A172 (cell line): ENCODE measurements at places on chromosomes 11 and 22. TPM values are rescaled to one million over a fixed set of nuclear protein-coding genes. Genes with fewer than 3 reads are reported as not detected.

DNA sequence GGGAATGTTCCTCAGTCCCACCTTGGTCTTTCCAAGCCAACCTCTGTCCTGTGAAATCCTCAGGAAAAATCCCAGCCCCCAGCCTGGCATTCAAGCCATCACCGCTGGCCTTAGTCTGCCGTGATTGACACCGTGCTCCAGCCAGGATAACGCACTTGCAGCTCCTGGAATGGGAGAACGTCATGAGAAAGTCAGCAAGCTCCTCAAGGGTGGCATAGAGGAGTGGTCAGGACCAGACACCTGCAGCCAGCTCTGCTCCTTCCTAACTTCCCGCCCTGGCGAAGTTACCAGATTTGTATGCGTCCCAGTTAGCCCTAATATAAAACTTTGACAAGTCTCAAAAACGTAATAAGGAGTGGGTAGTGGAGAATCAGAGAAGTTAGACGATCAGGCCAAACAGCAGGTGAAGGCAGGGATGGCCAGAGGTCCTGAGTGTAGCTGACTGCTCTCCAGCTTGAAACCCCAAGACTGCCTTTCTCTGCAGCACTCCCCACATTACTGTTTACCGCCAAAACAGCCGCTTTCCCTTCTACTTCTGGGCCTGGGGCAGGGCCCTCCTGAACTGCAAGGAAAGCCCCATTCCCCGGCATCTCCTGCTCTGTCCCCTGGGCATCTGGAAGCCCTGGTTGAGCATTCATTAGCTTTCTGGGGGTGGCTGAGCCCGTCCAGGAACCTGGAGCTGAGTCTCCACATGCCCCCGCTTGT is 1.3 kb upstream of the DKK3 start:
- no peak for DNase-seq

- no peak for DNase-seq
These were observed 21.9 kb downstream of the SUN2 start for GRCh38 chr22:38733724-38734381.

DNA sequence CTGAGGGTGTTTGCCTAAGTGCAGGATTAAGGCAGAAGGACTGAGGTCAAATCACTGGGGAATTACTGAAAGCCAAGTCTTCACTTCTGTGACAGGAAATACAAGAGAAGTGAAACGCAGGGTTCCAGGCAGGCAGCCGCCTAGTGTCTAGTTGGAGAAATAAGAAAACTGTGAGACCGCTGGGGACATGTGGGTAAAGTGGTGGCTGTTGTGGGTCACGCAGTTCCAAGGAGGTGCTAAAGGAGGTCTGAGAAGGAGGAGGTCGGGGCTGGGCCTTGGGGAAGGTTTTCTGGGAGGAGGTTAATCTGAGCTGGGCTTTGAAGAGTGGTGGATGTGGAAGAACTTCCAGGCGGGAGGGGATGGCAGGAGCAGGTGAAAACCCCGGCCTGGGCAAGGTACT is 11.2 kb downstream of the MCM5 start:
- no peak for DNase-seq

- no peak for DNase-seq
These were observed 88.0 kb upstream of the CHRM4 start for GRCh38 chr11:46479601-46480000.

- DNase-seq, result peak; percentile 88
These were observed 2.7 kb upstream of the NEAT1 start for GRCh38 chr11:65419772-65420481.

- no peak for DNase-seq
These were observed 817 bp upstream of the IFITM5 start for GRCh38 chr11:299951-300735.

DNA sequence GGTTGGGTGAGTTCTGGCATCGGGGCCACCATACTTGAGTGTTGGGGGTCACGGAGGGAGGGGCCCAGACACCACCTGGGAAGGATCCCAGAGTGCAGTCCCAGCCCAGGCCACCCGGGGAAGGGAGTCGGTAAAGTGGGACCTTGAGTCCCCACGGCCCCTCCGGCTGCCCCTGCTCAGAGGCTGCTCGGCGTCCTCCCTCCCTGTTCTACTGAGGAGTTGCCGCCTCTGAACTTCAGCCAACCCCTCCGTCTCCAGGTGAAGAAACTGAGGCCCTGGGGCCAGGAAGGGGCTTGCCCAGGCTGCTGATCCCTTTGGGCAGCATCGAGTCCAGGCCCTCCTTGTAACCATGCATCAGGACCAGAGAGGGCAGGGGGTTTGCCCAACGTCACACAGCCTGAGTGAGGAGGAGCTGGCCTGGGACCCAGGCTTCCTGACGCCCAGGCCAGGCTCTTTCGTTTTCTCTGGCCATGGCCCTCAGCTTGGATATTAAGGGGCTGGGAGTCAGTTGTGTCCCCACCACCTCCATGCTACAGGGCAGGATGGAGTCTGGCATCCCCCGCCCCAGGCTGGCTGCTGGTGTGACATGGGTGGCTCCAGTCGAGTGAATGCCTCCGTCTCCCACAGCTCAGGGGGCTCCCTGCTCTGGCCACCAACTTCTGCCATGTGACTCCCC is 1.3 kb downstream of the PARVG start:
- DNase-seq, result no peak

DNA sequence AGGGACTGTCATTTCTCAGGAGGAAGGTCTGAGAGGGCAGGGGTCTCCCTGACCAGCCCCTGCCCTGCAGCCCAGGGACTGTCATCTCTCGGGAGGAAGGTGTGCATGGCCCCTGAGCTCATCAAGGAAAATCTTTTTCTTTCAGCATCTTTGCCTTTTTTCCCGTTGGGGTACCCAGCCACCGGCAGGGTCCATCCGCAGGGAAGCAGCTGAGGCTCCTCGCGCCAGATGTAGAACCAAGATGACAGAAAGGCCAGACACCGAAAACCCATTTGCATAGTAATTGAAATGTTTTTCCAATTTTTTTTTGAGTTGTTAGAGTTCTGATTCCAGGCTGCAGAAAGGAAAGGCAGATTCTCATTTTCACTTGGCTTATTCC is 613.9 kb downstream of the TBC1D22A start:
- DNase-seq, result no peak

DNA sequence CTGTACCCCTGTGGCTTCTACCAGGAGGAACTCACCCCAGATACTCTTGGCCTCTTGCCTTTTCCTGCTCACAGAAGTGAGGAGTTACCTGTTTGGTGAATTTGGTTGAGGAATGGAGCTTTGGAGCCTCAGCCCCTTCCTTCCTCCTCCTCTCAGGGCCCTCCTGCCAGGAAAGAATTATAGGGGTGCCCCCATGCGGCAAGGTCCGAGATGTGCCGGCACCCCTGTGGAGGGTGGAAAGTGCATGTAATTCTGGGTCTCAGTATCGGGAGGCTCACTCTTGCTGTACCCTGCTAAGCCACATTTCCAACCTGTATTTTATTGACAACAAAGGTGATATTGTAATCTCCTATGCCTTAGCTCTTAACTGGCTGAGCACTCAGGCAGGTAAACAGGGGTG is 13.7 kb upstream of the IGSF22 start:
- no peak for DNase-seq

GRCh38 chr22:27684901-27685300 is 116.7 kb downstream of the MN1 start:
- no peak for DNase-seq

GRCh38 chr11:95076981-95077380 is 10.3 kb downstream of the SRSF8 start:
- no peak for DNase-seq

- no peak for DNase-seq
These were observed 48.5 kb downstream of the PACSIN2 start for GRCh38 chr22:42966497-42966896.

- no peak for DNase-seq
These were observed 17.5 kb upstream of the TMEM191C start for GRCh38 chr22:21449531-21450319.

- DNase-seq, result no peak
These were observed 48.1 kb downstream of the CYTH4 start for GRCh38 chr22:37330200-37331033.

DNA sequence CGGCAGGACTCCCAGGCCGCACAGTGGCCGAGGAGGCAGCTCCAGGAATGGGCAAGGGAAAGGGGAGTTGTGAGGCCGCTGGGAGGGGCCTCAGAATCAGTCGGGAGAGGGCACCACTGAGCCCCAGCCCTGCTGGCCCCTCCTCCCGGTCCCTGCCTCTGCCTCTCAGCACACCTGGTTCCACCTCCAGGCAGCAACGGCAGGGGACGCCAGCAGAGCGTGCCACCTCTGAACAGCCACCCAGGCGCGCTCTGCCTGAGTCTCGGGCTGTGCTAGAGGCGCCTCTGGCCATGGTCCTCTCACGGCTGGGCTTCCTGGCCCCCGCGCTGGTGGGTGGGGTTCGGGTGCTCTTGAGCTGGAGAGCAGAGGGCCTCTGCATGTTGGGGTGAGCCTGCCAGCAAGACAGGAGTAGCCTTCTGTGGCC is 33.0 kb downstream of the MOB2 start:
- DNase-seq, result no peak

The MMP11 gene
- 8.2 and 10.3 TPM in 2 replicates for total RNA-seq

The PHOX2A gene
- total RNA-seq, result not detected in 2 replicates

The CLCF1 gene
- 7.5 and 8.1 TPM in 2 replicates for total RNA-seq

The HEPHL1 gene
- total RNA-seq, result not detected in 2 replicates

The MTFP1 gene
- 16.6 and 17.1 TPM in 2 replicates for total RNA-seq

The OR6T1 gene
- not detected in 2 replicates for total RNA-seq

The SYT12 gene
- total RNA-seq, result not detected in 2 replicates

The OR52I1 gene
- not detected in 2 replicates for total RNA-seq

The TLCD5 gene
- 7.1 and 7.3 TPM in 2 replicates for total RNA-seq

The RAB30 gene
- 24.7 and 26.8 TPM in 2 replicates for total RNA-seq
